Non-pigmented ciliary epithelial cell (primary cell): ENCODE measurements at places on chromosomes 4 and X.

GRCh38 chr4:112279882-112280315, 5.8 kb downstream of the TIFA start:
- DNase-seq, result no peak

GRCh38 chr4:117385526-117385925, 300.1 kb upstream of the TRAM1L1 start:
- peak; percentile 15 for DNase-seq

GRCh38 chr4:107276052-107276451, 239.9 kb upstream of the DKK2 start:
- no peak for DNase-seq

DNA sequence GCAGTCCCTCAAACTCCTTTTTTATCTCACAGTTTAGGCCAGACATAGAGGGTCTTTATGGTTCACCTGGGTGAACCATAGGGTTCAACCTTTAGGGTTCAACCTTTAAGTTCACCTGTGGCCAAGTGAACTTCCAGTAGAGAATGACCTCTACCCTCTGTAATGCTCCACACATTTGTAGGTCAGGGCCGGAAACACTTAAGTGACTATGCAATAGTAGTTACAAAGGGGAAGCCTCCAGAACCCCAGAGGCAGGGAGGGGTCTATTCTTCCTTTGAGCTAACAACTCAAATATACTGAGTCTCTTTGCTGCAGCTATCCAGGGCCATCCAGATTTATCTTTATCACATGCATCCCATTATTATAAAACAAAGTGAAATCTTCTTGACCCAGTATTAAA, 100.0 kb downstream of the LARP1B start:
- no peak for DNase-seq

DNA sequence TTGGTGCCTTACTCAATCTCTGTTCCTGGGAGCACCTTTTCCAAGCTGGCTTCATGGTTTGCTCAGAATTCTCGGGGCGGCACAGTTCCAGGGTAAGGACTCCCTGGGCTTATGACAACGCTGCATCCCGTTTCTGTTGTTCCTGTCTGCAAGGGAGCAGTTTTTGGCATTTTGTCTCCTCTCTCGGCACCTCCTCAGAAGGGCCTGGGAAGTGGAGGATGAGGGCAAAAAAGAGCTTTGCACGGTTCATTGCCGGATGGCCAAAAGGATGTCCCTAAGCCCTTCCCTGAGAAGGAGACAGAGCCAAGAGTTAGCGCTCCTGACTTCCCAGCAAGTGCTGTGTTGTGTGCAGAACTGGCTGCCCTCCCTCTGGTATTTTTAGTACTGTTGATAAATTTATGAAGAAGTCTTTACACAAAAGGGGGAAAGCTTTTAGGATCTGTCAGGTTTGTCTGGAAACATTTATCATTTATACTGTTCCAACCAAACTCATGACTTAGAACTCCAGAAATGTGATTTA, 13.4 kb downstream of the SRD5A3 start:
- DNase-seq, result no peak

DNA sequence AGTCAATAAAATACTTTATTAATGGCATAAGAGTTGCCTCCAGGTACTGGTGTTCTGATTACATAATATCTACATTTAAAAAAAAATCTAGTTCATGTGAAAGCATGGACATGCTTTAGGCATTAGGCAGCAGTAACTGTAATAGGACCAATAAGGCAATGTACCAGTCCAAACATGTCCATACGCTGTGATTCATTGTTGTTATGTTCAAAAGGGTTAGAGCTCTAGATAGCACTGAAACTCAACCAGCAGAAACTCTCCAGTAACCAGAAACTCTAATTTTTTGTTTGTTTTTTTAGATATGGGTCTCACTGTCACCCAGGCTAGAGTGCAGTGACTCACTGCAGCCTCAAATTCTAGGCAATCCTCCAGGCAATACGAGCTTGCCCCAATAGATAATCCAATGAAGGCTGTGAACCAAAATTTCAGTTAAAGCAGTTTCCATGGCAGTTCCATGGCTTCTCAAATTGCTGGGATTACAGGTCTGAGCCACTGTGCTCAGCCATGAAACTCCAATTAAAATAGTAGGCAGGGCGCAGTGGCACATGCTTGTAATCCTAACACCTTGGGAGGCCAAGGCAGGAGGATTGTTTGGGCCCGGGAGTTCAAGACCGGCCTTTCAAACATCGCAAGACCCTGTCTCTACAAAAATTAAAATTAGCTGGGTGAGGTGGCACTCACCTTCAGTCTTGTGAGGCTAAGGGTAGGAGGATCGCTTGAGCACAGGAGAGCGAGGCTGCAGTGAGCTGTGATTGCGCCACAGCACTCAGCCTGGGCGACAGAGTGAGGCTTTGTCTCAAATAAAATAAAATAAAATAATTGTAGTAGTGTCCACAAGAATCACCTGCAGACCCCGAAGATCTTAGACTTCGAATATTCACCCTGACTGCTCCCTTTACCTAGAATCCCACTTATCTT, 36.3 kb downstream of the MGARP start:
- DNase-seq, result peak; percentile 99

- no peak for DNase-seq
Measured at GRCh38 chr4:96543346-96543745, 703.5 kb downstream of the PDHA2 start.

- DNase-seq, result no peak
Measured at GRCh38 chr4:113559947-113560346, 201.6 kb downstream of the CAMK2D start.

DNA sequence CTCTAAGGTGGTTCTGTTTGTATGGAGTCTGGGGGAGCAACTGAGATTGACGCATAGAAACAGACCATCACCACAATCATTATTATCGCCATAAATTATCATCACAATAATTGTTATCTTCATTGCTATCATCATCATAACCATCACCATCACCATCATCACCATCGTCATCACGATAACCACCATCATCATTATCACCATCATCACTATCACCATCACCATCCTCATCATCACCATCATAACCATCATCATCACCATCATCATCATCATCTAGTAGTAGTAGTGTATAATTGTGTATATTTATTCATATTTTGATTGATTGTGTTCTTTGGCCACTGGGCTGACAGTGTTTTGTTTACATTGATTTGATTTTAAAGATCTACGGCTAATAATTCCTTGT, 95.7 kb downstream of the NLGN4X start:
- DNase-seq, result no peak

DNA sequence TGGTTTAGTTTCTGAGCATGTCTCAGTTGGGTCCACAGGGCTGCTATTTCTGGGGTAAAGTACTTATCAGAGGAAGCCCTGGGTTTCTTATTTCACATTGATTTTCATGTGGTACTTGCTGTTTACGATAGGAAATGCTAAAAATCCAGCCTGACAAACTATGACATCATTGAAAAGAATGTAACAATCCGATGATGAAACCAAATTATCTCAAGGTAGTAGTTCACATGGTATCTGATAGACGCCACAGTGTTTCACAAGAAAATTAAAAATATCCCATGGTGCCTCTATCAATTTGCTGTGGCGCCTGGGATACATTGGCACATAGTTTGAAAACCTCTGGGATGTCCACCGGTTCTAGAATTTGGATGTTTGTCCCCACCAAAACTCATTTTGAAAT, 418.9 kb upstream of the RPS6KA3 start:
- no peak for DNase-seq

GRCh38 chr4:150948710-150949109, 66.4 kb downstream of the LRBA start:
- no peak for DNase-seq
